ENCODE measurements at places on chromosomes 1 and 21. TPM values are rescaled to one million over a fixed set of nuclear protein-coding genes. Genes with fewer than 3 reads are reported as not detected.

The SLFNL1 gene
- total RNA-seq = 0.33 TPM

The BATF3 gene
- 46.6 TPM for total RNA-seq

The ADAM30 gene
- total RNA-seq = not detected

The NPPA gene
- total RNA-seq = not detected

DNA sequence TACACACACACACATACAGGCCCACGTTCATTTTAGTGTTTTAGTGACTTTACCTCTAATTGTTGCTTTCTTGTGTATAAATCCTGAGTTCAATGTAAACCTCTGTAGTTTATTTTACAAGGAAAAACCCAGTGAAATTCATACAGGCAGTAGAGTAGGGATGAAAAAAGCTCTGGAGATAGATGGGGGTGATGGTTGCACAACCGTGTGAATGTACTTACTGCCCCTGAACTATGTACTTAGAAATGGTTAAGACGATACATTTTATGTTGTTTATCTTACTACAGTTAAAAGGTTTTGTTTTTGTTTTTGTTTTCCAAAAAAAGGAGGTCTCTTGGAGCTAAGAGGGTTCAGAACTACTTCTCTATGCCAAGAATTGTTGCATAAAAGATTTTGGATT lies 29.7 kb upstream of the PRDM15 start:
- no peak for DNase-seq

- no peak for DNase-seq
Measured at GRCh38 chr1:96522927-96523326, 198.7 kb upstream of the PTBP2 start.

- DNase-seq = no peak
Measured at GRCh38 chr1:34419663-34420136, 243.0 kb downstream of the C1orf94 start.

DNA sequence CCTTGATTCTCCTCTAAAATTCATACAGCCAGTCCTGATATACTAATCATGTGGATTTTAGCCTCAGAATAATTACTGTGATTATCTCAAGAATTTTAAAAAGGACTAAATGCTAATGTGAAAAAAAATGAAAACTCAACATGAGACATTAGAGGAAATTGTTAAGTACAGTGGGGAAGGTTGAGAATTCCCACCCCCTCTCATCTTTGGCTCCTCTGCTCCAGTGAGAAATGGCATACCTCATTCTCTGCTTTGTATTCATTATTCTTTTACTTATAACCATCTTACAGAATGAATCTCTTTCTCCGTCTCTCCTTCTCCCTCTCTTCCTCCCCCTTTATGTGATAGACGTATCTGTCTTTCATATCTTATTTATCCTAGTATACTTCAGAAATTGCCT lies 70.9 kb downstream of the DIRAS3 start:
- DNase-seq = no peak

Data from natural killer cell treated with Interleukin-12 subunit alpha and Interleukin-12 subunit beta and Interleukin-15 and Interleukin-18, amount 100 ng/mL, for 72 hours (primary cell).